ENCODE measurements at places on chromosomes 12 and 14. TPM values are rescaled to one million over a fixed set of nuclear protein-coding genes. Genes with fewer than 3 reads are reported as not detected.
A peak's percentile ranks its signal among the peaks of the same experiment; 100 is the strongest.

GRCh38 chr12:92519284-92519683 lies 183.5 kb upstream of the PLEKHG7 start:
- DNase-seq: no peak
- no peaks in the 10 kb centered on the region for H3K4me1 ChIP-seq
- no peak overlapping the region for H3K4me3 ChIP-seq
- no peaks in the 10 kb centered on the region for H3K27me3 ChIP-seq

GRCh38 chr12:82350161-82350560 lies 8.0 kb downstream of the CCDC59 start:
- no peaks in the 10 kb centered on the region for H3K4me1 ChIP-seq
- no peak overlapping the region for H3K4me3 ChIP-seq
- no peaks in the 10 kb centered on the region for H3K27me3 ChIP-seq
- H3K36me3 ChIP-seq: peaks cover 16% of the 10 kb centered on the region

DNA sequence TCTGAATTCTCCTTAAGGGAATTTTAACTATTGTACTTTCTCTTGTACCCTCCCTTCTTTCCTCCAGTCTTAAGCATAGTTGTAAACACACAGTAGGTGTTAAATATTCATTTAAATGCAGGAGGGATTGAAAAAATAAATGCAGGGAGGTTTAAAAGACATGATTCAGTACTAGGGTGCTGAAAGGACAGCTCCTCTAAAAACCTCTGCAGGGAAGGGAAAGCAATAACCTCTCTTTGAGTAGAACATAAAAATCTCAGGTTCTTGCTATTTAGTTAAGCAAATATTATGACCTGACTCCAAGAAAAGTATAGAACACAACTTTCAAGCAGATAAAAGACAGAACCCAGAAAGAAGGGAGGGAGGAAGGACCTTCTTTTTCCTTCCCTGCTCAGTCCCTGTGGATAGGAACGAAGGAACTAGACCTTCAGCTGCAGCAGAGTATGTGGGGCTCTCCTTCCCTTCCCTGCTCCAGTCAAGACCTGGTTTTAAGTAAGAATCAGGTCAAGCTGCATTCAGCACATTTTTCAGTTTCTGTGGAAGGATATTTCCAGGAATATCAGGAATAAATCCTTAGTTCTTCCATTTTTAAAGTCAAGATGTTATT lies 4.7 kb downstream of the MAP3K9 start:
- peaks cover 14% of the 10 kb centered on the region for H3K4me1 ChIP-seq
- H3K27me3 ChIP-seq: peaks cover 11% of the 10 kb centered on the region
- no peak overlapping the region for H3K27ac ChIP-seq
- no peak for DNase-seq

- H3K27ac ChIP-seq: peak overlapping the region; percentile 84
- peaks cover 18% of the 10 kb centered on the region for H3K4me1 ChIP-seq
- DNase-seq: no peak
- no peaks in the 10 kb centered on the region for H3K36me3 ChIP-seq
- no peaks in the 10 kb centered on the region for H3K27me3 ChIP-seq
Observed at GRCh38 chr14:61177279-61178225, 103.6 kb downstream of the TMEM30B start.

DNA sequence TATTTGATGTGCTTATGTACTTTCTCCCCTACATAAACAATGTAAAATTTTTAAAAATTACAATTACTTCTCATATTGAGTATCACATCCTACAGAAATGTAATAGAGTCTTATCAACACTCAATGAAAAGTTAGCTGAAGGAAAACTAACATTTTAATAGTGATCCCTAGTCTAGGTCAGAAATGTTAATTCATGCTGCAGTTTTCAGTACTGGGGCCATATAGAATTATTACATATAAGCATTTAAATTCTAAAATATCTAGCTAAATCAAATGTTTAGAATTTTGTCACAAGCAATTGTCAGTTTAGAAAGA lies 37.8 kb downstream of the SLC6A15 start:
- no peaks in the 10 kb centered on the region for H3K4me1 ChIP-seq
- H3K4me3 ChIP-seq: no peak overlapping the region
- no peak overlapping the region for H3K27ac ChIP-seq
- no peaks in the 10 kb centered on the region for H3K36me3 ChIP-seq
- DNase-seq: no peak

The KRT73 gene
- not detected for total RNA-seq

GRCh38 chr12:53805067-53805466 lies 53.3 kb upstream of the CISTR start:
- H3K27me3 ChIP-seq: no peaks in the 10 kb centered on the region
- no peak for DNase-seq
- no peaks in the 10 kb centered on the region for H3K4me1 ChIP-seq

- DNase-seq: no peak
- H3K36me3 ChIP-seq: peaks cover 16% of the 10 kb centered on the region
- H3K4me3 ChIP-seq: peak overlapping the region; percentile 61
Observed at GRCh38 chr12:124420996-124421674, 126.2 kb downstream of the RFLNA start.

DNA sequence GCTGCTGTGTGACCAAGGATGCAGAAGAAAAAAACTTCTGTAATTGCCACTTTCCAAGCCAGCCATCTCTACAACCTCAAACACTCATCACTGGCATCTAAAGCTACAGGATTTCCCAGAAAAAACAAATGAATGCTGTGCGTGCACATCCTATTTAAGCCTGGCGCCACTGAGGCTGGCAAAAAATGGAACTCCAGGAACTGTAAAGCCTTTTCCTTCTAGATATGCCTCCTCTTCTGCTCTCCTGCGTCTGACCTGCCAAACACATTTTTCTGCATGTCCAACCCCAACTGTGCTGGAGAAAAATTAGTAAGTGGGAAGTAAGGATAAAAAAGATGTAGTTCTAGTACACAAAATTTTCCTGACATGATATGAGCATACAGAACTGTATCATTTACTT lies 184.9 kb downstream of the ITPR2 start:
- H3K4me3 ChIP-seq: no peak overlapping the region
- DNase-seq: no peak
- no peak overlapping the region for H3K27ac ChIP-seq
- H3K4me1 ChIP-seq: peaks cover 7% of the 10 kb centered on the region
- no peaks in the 10 kb centered on the region for H3K27me3 ChIP-seq

DNA sequence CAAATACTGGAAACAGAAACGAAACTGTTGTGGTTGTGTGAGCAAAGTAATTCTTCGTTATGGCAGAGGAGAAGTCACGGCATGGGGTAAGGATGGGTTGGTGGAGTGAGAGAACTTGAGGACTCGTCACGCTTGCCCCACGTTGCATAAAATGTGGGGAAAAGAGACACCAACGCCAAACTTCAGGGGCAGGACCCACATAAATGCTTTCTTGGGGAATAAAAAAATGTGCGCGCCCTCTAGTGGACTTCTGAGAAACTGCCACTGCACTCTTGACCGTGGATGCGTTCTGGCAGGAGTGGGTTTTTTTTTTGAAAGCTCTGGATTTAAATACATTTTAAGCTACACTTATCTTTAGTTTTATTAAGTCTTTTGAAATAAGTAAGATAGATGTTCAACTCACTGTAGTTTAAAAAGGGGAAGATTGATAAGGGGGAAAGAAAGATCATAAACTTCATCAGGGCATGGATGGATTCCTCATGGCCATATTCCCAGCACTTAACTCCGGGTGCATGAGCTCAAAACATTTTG lies 4.1 kb upstream of the IGF1 start:
- H3K4me3 ChIP-seq: peak overlapping the region; percentile 65
- no peaks in the 10 kb centered on the region for H3K27me3 ChIP-seq
- no peaks in the 10 kb centered on the region for H3K36me3 ChIP-seq
- H3K4me1 ChIP-seq: peaks cover 9% of the 10 kb centered on the region

- no peak for DNase-seq
- no peak overlapping the region for H3K4me3 ChIP-seq
- no peaks in the 10 kb centered on the region for H3K27me3 ChIP-seq
- H3K27ac ChIP-seq: no peak overlapping the region
Observed at GRCh38 chr14:79924551-79924950, 286.8 kb downstream of the DIO2 start.

- peaks cover 21% of the 10 kb centered on the region for H3K36me3 ChIP-seq
- no peak for DNase-seq
- H3K4me3 ChIP-seq: no peak overlapping the region
- H3K27ac ChIP-seq: peak overlapping the region; percentile 82
- peaks cover 50% of the 10 kb centered on the region for H3K4me1 ChIP-seq
Observed at GRCh38 chr14:103736546-103737431, 21.2 kb downstream of the ZFYVE21 start.

DNA sequence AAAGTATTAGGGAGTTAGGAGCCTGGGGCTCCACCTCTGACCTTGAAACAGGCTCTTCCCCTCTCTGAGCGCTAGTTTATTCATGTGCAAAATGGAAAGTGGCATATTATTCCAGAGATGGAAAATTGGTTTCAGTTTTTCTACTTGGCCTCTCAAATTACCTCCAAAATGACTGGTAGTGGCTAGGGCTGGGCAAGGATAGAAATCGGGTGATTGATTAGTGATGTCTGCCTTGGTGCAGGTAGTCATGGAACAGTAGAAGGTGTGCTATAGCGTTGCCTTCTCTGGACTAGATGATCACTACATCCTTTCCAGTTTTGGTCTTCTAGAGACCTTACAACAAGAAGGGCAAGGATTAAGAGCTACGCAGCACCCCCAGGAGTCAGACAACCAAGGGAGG lies 8.6 kb upstream of the MSI1 start:
- H3K4me3 ChIP-seq: no peak overlapping the region
- peaks cover 5% of the 10 kb centered on the region for H3K27me3 ChIP-seq
- H3K27ac ChIP-seq: no peak overlapping the region
- DNase-seq: no peak
- no peaks in the 10 kb centered on the region for H3K4me1 ChIP-seq

- no peaks in the 10 kb centered on the region for H3K4me1 ChIP-seq
- no peaks in the 10 kb centered on the region for H3K27me3 ChIP-seq
- H3K27ac ChIP-seq: no peak overlapping the region
- no peak for DNase-seq
- no peaks in the 10 kb centered on the region for H3K36me3 ChIP-seq
Observed at GRCh38 chr14:85554106-85554505, 24.2 kb downstream of the FLRT2 start.

- H3K4me3 ChIP-seq: no peak overlapping the region
- no peaks in the 10 kb centered on the region for H3K36me3 ChIP-seq
- DNase-seq: no peak
- H3K4me1 ChIP-seq: peaks cover 5% of the 10 kb centered on the region
- H3K27me3 ChIP-seq: no peaks in the 10 kb centered on the region
Observed at GRCh38 chr12:89664441-89664840, 44.2 kb downstream of the ATP2B1 start.

DNA sequence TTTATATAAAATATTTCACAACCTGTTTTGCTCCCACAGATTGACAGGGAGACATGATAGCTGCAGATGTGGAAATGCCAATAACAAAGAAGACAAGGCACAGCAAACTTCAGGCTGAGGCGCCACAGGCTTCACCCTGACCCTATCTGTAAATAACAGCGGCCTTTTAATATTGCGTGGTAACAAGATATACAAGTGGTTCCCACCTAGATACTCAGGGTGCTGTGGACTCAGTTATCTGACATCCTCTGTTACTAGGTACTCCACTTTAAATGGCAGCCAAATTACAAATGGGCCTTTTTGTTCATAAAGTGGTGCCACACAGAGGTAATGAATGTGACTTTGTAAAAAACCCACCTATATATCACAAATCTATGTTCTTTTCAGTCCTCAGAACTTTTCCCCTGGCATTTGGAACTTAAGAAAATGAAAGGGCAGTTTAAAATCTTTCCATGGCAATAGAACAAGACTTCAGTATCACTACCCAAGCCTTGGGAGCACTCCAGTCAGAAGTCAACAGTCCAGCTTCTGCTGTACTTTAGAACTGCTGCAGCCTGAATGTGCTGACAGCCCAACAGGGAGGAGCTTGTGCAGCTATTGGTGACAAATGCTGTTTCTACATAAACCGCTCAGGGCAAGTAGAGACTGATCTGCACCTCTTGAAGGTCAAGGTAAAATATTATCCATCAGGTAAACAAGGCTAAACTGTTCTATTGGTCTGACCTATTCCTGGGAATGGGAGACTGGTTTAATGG lies 86.2 kb upstream of the DCD start:
- H3K27ac ChIP-seq: no peak overlapping the region
- no peaks in the 10 kb centered on the region for H3K36me3 ChIP-seq
- no peaks in the 10 kb centered on the region for H3K27me3 ChIP-seq

- DNase-seq: no peak
- no peaks in the 10 kb centered on the region for H3K4me1 ChIP-seq
- H3K4me3 ChIP-seq: no peak overlapping the region
Observed at GRCh38 chr12:56237552-56237951, 7.7 kb downstream of the SLC39A5 start.

GRCh38 chr12:110532644-110533043 lies 30.5 kb downstream of the RAD9B start:
- no peak for DNase-seq
- no peak overlapping the region for H3K27ac ChIP-seq
- peaks cover 33% of the 10 kb centered on the region for H3K4me1 ChIP-seq
- H3K4me3 ChIP-seq: no peak overlapping the region

DNA sequence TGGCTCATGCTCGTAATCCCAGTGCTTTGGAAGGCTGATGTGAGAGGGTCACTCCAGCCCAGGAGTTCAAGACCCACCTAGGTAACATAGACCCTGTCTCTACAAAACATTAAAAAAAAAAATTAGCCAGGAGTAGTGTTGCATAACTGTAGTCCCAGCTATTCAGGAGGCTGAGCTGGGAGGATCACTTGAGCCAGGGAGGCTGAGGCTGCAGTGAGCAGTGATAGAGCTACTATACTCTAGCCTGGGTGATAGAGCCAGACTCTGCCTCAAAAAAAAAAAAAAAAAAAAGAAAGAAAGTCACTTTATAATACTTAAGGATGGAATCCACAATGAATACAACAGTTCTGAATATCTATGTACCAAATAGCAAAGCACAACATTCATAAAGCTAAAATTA lies 10.2 kb upstream of the SLC10A1 start:
- H3K27ac ChIP-seq: no peak overlapping the region
- H3K36me3 ChIP-seq: no peaks in the 10 kb centered on the region
- no peak for DNase-seq

DNA sequence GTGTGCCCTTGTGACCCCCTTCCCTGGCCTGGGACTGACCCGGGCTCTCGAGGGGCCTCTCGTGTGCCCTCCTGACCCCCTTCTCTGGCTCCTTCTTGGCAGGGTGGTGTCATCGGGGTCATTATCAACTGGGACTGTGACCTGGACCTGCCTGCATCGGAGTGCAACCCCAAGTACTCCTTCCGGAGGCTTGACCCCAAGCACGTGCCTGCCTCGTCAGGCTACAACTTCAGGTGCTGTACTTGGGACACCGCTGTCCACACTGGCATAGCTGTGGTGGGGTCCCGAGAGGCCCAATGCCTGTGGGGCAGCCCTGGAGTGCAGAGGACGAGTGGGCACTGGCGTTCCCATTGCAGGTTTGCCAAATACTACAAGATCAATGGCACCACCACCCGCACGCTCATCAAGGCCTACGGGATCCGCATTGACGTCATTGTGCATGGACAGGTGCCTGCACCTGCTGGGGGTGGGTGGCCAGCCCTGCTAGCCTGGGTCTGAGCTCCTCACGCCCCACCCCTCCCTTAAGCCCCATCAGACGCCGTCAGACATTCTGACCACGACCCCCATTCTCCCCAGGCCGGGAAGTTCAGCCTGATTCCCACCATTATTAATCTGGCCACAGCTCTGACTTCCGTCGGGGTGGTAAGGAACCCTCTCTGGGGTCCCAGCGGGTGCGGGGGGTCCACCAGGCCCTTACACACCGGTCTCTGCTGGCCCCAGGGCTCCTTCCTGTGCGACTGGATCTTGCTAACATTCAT lies 2.5 kb downstream of the P2RX2 start:
- H3K4me3 ChIP-seq: no peak overlapping the region
- no peak overlapping the region for H3K27ac ChIP-seq
- no peak for DNase-seq
- peaks cover 18% of the 10 kb centered on the region for H3K36me3 ChIP-seq

The BATF gene
- total RNA-seq: 9.5 TPM

GRCh38 chr12:11870041-11870451 lies 200.7 kb upstream of the BCL2L14 start:
- H3K4me3 ChIP-seq: no peak overlapping the region
- H3K27ac ChIP-seq: no peak overlapping the region
- DNase-seq: no peak
- H3K36me3 ChIP-seq: peaks cover 21% of the 10 kb centered on the region
- no peaks in the 10 kb centered on the region for H3K27me3 ChIP-seq

Data from thoracic aorta (tissue), 2 donors.